NCI-H1417 (cell line): ENCODE measurements at places on chromosomes 3 and 15.
A peak's percentile ranks its signal among the peaks of the same experiment; 100 is the strongest.

DNA sequence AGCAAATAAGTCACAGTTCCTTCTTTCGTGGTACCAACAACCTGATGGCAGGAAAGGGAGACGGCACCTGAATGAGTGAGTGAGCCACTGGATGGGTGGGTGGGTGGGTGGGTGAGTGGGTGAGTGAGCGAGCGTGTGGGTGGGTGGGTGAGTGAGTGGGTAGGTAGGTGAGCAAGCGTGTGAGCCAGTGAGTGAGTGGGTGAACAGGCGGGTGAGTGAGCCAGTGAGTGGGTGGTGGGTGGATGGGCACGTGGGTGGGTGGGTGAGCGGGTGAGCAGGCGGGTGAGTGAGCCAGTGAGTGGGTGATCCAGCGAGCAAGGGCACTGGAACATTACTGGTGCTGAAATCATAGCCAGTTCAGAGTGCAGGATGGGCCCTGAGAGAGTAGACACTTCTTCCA lies 152.8 kb downstream of the MEGF11 start:
- no peak for DNase-seq

DNA sequence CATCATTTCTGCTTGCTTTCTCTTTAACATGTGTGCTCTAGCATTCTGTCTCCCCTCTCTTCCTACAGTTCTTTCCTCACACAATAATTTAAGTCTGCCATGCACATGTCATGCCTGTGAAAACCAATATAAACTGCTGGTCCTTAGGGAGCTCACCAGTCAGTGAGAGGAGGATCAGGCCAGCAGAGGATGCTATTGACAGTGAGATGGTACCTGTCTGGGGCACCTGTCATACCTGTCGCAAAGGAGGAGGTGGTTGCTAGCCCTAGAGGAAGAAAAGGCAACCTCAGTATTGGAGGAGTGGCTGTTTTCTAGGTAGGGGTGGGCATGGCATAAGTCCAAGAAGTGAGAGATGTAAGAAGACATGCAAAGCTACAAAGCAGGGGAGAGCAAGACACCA lies 194.6 kb downstream of the GABRG3 start:
- no peak for DNase-seq

- DNase-seq, result no peak
These were observed 117.9 kb downstream of the MITF start for GRCh38 chr3:69856965-69857705.

- no peak for DNase-seq
These were observed 35.6 kb downstream of the FRMD5 start for GRCh38 chr15:44159492-44159891.

DNA sequence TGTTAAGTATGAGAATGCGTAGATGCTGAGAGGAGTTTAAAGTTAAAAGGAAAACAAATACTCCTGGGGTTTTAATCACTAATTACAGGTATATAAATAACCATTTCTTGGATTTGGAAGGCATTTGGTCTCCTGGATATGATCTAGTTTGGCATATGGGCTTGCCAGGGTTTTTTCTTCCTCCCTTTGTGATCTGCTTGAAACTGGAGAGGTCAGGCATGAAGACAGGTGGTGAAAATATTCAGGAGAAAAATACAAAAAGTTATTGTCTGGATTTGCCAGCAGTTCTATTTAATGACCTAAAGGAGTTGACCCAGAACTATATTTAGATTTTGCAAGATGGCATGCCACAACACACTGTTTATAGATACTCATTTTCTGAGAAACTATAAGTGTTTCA lies 136.3 kb downstream of the DIPK2A start:
- DNase-seq, result no peak

- DNase-seq, result no peak
These were observed 52.8 kb downstream of the SEMA5B start for GRCh38 chr3:122974764-122975162.

DNA sequence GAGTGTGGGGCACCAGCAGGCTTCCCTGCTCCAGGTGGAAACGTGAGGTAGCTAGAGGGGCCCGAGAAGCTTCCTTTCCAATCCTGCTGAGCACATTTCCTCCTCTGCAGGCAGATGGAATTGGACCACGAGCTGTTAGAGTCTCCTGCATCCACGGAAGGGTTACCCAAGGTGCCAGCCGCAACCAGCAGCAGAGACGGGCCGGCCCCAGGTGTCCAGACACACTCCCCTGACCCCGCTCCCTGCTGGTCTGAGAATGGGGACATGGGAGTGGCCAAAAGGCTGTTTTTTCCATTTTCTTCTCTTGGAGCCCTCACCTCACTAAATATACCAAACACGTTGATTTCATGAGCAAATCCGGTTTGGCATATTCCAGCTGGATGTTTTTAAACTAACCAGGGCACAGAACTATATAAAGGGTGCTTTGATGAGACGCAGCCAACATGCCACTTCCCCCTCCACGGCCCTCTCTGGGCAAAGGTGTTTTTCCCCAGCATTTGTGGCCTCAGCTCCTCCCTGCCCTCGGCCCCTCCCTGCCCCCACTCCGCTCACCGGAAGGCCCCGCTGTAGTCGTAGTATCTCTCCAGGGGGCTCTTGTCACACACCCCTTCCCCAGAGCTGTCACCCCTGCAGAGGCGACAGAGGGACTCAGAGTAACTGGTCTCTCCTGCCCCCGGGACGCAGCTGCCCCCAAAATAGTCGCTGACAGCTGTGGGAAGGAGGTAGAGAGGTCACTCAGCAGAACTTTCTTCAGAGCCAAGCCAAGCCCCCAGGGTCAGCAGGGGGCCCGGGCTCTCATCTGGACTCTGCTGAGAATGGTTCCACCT lies 7.0 kb downstream of the MELTF start:
- DNase-seq, result peak; percentile 53

DNA sequence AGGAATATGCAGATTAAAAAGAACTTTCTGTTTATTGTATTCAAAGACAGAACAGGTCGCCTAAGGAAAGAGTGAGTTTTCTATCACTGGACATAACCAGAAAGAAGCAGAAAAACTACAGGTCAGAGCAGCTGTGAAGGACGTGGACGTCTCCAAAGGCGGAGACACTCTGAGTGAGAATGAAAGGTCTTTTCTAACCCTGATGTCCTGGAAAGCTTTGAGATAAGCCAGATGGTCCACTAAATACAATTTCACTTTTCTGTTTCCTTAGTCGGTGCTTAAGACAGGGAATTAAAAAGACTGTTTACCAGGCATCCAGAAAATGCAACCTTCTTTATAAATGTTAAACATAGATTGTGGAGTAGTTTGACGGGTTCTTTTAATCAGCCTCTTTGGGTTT lies 360.4 kb downstream of the FGF12 start:
- no peak for DNase-seq

- DNase-seq, result no peak
These were observed 214.7 kb downstream of the CHST2 start for GRCh38 chr3:143334231-143334630.

DNA sequence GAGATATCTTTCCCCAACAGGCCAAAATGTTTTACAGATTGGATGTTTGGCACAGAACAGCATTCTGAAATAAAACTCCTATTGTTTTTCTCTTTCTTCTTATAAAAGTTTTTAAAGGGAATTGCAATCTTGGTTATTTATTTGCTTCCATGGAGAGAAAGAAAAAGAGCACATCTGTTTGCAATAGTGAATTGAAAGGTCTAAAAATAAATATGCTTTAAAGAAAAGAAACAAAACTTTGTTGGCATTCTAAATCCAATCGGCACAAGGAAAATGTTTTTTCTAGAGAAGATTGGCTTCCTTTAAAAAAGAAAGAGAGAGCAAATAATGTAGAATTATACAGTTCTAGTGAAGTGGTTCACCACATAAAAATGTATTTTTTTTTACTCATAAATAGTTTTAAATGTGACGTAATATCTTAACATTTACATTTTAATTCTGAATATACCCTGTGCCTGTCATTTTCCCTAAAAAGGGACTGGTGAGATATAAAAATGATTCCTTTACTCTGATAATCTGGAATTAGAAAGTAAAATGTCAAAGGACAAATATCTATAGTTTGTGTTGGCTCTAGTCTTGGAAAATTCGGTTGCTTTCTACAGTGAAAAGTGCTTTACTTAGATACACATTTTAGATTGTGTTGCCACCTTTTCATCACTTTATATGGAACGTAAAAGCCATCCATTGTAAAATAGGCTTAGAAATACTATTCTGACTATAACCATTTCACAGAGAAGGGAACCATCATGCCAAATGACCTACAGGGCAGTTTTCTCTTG lies 257.4 kb upstream of the CBLB start:
- DNase-seq, result no peak

- DNase-seq, result no peak
These were observed 20.5 kb upstream of the ENTPD3 start for GRCh38 chr3:40366203-40367162.

DNA sequence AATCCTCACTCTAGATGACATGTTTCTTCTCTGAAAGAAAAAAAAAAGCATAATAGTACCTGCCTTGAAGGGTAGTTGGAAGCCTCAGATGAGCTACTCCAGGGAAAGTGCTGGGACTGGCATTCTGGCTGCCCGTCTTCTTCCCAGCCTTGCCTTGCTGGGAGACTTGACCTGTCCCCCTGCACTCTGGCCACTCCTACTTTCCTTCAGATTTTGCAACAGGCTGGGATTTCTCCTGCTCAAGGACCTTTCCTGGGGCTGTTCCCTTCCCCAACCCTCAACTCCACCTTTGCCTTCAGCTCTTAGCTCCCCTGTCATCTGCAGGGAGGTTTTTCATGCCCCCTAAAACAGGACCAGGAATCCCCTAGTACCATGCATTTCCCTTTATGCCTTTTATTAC lies 609.9 kb upstream of the CFAP20DC start:
- DNase-seq, result no peak

- no peak for DNase-seq
These were observed 9.8 kb downstream of the NR2E3 start for GRCh38 chr15:71820127-71820526.

GRCh38 chr3:9280451-9281219 lies 31.2 kb upstream of the SRGAP3 start:
- DNase-seq, result peak; percentile 84

DNA sequence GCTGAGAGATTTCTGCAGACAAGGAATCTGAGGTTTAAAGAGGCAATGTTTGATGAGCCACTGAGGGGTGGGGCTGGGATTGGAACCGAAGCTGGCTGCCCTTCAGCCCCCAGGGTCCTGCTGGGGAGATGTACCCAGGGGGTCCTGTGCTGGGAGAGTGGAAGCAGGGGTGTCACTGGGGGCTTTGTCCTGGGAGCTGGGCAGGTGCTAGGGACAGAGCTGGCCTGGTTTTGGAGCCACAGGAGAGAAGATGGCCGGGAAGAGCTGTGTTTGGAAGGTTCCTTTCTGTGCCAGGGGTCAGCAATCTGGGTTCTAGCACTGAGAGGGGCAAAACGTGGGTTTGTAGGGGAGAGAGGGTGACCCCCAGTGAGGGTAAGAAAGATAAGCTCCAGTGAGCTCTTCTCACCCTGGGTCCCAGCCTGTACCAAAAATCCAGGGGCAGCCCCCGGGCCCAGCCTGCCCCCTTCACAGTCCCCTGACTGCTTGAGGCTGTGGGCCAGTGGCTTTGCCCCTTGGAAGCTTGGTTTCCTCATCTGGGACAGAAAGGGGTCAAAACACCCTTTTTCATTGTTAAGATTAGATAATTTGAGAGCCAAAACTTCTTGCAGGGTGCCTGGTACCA lies 69.6 kb downstream of the SMAD3 start:
- DNase-seq, result no peak

- no peak for DNase-seq
These were observed 77.4 kb downstream of the VPS8 start for GRCh38 chr3:184889312-184889904.

DNA sequence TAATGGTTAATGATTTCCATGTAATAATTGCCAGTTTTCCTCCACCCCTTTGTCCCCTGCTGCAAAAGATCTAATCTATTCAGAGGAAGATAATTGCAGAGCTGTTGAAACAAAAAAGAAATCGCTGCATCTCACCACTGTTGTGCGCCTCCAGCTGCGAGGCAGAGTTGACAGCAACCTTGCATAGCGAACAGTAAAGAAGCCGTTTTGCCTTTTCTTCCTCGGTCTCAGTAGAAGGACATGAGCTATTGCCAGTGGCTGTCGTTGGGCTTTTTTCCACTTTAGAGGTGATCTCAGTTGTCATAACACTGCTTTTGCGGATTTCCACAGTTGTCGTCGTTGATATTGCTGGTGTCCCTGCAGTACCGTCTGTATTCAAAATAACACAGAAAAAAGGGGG lies 314.2 kb downstream of the ZNF385D start:
- no peak for DNase-seq

DNA sequence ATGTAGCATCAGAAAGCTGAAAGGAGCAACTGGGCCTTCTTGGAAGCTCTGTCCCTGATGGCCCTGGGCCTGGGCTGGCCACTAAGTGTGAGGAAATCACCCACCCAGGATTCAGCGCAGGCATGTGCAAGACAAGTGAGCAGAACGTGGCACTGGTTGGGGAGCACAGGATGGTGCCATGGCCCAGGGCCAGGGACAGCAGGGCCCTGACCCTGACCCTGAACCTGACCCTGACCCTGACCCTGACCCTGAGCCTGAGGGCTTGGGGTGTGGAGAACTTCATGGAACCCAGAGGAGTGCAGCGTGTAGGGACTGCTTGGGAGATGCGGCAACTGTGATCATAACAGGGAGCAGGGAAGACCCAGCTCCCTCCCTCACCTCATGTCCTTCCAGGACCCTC lies 5.9 kb upstream of the ALDH1L1 start:
- DNase-seq, result no peak

DNA sequence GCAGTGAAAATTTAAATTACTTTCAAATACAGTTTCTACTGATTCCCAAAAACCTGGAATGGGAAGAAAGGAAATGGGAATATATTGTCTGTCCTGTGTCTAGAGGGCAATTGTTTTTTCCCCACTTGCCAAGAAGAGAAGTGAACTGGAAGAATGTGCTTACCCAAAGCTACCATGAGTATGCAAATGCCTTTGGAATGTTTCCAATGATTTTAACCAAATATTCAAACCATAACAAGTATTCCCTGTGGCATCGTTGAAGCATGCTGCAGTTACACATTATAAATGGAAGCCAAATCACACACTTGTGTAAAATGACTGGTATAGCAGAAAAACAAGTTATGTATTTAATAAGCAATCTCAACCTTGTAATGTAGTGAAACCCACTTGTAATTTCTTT lies 368.2 kb downstream of the GBE1 start:
- DNase-seq, result no peak

DNA sequence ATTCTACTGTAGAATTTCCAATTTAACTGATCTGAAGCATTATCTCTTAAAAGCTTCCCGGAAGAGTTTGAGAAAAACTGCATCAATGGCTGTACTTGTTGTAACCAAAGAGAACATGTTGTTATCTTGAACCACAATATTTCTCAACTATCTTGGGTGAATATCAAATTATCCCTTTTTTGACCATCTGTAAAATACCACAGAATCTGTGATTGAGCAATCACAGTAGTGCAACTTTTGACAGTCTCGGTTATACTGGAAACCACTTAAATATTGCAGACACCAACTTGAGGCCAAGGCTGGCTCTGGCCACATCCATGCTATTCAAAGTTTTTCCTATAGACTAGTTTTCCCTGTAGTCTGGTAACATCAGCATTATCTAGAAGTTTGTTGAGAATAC lies 842.8 kb upstream of the EPHA6 start:
- DNase-seq, result no peak
